ENCODE measurements at places on chromosomes 3 and 15.

GRCh38 chr3:3196148-3196861 is 16.8 kb upstream of the CRBN start:
- H3K4me3 ChIP-seq: no peak overlapping the region
- no peak overlapping the region for H3K27ac ChIP-seq
- no peaks in the 10 kb centered on the region for H3K36me3 ChIP-seq
- H3K27me3 ChIP-seq: no peaks in the 10 kb centered on the region

DNA sequence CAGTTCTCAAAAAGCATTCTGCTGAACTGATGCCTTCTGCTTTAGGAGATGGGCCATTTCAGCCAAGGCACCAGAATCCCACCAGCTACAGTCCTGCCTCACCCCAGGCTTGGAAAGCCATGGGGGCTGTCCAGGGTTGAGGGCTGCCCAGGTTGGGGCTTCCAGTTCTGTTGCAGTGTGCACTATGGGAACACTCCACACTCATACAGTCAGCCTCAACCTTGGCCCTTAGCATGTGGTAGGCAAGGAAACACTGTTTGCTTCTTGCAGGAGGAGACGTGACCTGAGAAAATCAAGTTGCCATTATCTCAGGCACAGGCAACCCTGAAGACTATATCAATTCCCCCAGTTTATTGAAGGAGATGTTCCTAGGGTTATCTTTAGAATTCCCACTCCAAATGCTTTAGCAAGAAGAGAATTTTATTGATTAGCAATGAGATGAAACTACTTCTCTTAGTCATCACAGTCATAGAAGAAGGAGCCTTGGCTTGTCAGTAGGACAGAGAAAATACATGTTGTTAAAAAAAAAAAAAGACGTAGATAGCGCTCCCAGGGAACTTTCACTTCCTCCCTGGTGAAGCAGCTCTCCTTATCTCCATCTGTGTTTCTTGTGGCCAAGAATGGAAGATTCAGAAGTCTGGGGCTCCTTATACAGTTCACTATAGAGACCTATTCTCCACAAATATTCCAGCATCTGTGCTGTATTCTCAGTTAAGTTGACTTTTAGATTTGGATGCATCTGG is 38.3 kb upstream of the IL12A start:
- DNase-seq: no peak
- no peak overlapping the region for H3K4me3 ChIP-seq
- no peak overlapping the region for H3K27ac ChIP-seq
- H3K4me1 ChIP-seq: no peaks in the 10 kb centered on the region
- no peaks in the 10 kb centered on the region for H3K36me3 ChIP-seq
- no peaks in the 10 kb centered on the region for H3K27me3 ChIP-seq

- no peaks in the 10 kb centered on the region for H3K27me3 ChIP-seq
- no peaks in the 10 kb centered on the region for H3K4me1 ChIP-seq
- no peak overlapping the region for H3K4me3 ChIP-seq
- no peak overlapping the region for H3K27ac ChIP-seq
- no peaks in the 10 kb centered on the region for H3K36me3 ChIP-seq
These were observed 30.3 kb upstream of the TUBGCP5 start for GRCh38 chr15:23069496-23070166.

- H3K36me3 ChIP-seq: no peaks in the 10 kb centered on the region
- H3K27ac ChIP-seq: no peak overlapping the region
- no peak overlapping the region for H3K4me3 ChIP-seq
- DNase-seq: peak; percentile 78
- H3K4me1 ChIP-seq: no peaks in the 10 kb centered on the region
These were observed 26.6 kb upstream of the KY start for GRCh38 chr3:134677196-134677986.

All from GM23338 (cell line).